ENCODE measurements at places on chromosomes 11 and 22.

DNA sequence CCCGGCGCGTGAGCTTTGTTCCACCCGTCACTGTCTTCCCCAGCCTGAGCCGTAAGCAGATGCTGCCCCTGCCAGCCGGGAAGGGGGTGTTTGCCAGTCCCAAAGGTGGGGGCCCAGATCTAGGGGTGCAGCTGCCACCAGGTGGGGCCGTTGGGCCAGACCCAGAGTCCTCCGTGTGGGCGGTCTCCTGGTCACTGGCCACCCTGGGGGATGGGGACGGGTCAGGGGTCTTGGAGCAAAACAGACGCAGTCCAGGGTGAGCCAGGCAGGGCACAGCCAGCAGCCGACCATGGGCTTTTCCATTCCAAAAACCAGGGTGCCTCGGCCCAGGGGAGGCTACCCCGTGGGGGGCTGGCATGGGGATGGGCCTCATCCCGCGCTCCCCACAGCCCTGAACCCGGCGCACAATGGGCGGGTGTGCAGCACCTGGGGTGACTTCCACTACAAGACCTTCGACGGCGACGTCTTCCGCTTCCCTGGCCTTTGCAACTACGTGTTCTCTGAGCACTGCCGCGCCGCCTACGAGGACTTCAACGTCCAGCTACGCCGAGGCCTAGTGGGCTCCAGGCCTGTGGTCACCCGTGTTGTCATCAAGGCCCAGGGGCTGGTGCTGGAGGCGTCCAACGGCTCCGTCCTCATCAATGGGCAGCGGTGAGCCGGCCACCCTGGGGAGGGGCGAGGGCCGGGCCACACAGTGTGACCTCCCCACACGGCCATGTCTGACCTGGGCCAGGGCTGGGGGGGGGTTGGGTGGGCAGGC lies 3.5 kb downstream of the MUC5B start:
- peak; percentile 57 for DNase-seq

- no peak for DNase-seq
Measured at GRCh38 chr22:49961601-49962011, 1.0 kb downstream of the PIM3 start.

GRCh38 chr11:117396970-117397369 lies 69.3 kb downstream of the CEP164 start:
- no peak for DNase-seq

- DNase-seq = no peak
Measured at GRCh38 chr11:26283852-26284408, 48.0 kb upstream of the ANO3 start.

GRCh38 chr11:110098645-110099044 lies 5.5 kb downstream of the ZC3H12C start:
- DNase-seq = no peak

- no peak for DNase-seq
Measured at GRCh38 chr11:45798793-45799441, 6.0 kb upstream of the SLC35C1 start.

DNA sequence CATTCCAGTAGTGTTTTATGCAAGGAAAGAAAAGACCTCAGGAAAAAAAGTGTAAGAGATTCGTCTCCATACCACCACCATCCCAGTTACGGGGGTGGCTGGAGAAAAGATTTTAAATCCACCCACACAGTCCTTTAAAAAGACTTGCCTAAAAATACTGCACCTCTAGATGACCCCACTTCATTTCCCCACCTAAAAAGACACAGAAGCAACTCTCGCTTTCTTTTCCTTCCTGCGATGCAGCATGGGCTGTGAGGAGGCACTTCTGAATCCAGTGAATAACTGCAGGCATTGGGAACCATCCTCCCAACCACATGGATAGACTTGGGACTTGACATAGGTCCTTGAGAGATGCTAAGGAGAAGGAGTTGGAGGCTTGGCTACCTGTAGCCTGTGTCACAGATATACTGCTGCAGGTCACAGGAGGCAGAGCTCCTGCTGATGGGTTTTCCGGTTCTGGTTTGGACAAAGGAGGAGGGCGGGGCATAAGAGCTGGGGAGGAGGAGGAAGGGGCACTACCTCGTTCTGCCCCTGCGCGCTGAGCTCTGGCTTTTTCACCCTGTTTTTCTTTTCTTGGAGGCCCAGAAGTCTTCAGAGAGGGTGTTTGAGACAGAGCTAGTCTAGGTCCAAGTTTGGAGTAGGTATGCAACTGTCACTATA lies 285.9 kb downstream of the NTM start:
- no peak for DNase-seq

- DNase-seq = peak; percentile 48
Measured at GRCh38 chr11:64564947-64565889, 25.8 kb upstream of the SLC22A12 start.

GRCh38 chr11:12784445-12784844 lies 110.2 kb downstream of the TEAD1 start:
- DNase-seq = no peak

DNA sequence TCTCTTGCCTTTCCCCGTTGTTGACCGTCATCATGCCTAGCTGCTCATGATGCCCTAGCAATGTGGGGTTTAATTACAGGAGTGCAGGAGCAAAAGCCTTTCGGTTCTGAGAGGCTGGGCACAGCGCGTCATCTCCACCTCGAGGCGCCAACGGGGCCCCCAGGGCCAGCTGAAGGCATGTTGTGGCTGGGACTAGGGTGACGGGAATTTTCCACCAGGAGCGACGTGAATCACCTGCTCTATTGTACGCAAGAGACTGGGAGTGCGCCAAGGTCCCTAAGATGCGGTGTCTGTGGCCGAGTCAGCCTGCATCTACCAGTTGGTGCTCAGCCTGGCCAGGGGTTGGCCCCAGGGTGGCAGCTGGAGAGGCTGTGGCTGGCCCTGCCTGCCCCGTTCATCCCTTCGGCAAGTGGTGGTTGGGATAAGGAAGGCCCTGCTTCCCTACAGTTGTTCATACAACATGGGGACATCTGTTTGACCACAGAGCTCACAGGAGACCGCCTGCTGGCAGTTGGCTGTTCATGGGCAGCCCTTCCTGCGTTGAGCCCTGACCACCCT lies 1175.6 kb downstream of the BRD1 start:
- DNase-seq = no peak

GRCh38 chr11:128521682-128522054 lies 65.7 kb downstream of the ETS1 start:
- DNase-seq = peak; percentile 76

- no peak for DNase-seq
Measured at GRCh38 chr11:73116636-73117035, 25.5 kb downstream of the FCHSD2 start.

DNA sequence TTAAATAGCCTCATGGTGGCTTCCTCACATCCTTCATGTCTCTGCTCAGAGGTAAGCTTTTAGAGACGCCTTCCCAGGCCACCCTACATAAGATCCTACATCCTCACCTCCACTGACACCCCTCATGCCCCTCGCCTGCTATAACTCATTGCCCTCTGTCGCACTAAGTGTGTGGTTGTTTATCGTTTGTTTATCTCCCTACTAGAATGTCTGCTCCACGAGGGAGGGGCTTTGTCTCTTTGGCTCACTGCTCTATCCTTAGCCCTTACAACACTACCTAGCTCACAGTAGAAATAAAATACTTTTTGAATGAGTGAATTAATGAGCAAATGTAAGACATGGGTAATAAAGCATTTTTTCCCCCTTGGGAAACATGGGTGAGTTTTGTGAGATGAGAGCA lies 1.3 kb upstream of the CBLIF start:
- DNase-seq = no peak

GRCh38 chr11:128725630-128726319 lies 31.9 kb downstream of the FLI1 start:
- peak; percentile 74 for DNase-seq

DNA sequence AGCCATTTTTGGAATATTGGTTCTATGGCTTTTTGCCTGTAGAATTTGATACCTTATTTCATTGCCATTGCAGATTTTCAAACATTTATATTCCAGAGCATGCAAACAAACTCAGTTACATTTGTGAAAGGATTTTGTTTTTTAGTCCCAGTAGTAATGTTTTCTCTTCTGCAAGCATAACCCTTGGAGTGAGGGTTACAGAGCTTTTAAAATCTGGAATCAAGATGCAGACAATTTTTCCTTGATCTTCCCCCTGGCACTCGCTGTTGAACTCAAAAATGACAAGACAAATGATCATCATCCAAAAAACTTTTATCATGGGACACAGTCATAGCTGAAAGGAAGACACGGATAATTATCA lies 20.8 kb downstream of the BBOX1 start:
- no peak for DNase-seq

- no peak for DNase-seq
Measured at GRCh38 chr22:20008221-20008995, 8.2 kb downstream of the ARVCF start.

- no peak for DNase-seq
Measured at GRCh38 chr11:94636388-94636949, 69.3 kb downstream of the PIWIL4 start.

DNA sequence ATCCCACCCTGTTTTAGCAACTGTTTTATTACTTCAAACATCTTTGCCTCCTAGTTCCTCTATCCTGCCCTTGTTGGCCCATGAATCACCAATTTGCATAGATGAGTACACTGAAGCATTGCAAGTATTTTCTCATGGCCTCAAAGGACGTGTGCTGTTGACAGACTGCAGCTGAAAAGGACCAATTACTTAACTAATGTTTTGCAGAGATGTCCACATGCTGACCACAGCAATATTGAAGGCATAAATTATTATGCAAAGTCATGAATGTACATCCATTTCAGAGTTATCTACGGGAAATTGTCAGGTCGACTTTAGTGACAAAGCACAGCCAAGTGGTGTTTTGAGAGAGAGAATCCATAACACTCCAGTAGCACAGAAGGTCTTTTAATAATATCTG lies 64.8 kb downstream of the CADM1 start:
- DNase-seq = no peak

- no peak for DNase-seq
Measured at GRCh38 chr22:24947383-24947782, 889 bp upstream of the LHFPL7 start.

All from activated effector memory CD4-positive, alpha-beta T cell treated with anti-CD3 and anti-CD28 coated beads, Interleukin-2, amount 50 U/mL, for 16 hours (primary cell).